T-helper 22 cell (primary cell): ENCODE measurements at places on chromosomes 2 and 18.

- DNase-seq = no peak
These were observed 20.1 kb upstream of the ROCK1 start for GRCh38 chr18:21131698-21132227.

- DNase-seq = no peak
These were observed 28.1 kb downstream of the CCDC68 start for GRCh38 chr18:54931152-54931551.

DNA sequence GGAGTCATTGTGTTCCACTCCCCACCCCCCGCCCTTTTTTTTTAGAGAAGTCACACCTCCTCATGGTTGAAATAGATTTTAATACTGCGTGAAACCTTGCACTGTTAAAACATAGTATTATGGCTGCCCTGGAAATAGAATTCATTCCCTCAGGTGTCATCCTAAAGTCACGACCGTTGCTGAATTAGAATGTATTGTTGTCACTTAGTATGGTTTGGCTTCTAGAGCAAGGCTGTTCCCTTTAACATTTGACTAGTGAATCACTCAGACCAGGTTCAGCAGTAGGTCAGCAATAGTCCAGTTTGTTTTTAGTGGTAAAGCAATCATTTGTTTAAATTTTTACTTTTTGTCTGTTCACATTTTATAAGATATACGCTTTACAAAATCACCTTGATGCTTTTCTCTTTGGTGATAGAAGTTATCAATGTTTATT, 1.2 kb downstream of the BABAM2 start:
- DNase-seq = no peak

- DNase-seq = no peak
These were observed 51.5 kb downstream of the PLEKHB2 start for GRCh38 chr2:131156452-131157149.

DNA sequence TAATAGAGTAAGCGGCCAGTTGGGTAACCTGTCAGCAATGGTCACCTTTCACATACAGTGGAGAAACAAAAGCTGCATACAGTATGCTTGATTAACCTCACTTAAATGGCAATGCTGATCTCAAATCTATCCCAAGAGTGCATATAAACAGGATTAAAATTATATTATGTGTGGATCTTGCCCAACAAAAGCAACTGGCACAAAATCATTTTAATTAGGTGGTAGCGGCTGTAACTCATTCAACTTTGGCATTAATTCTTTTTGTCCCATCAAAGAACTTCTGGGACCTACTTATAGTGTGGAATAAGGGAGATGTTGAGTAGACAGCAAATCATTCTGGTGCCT, 167.8 kb upstream of the VRK2 start:
- DNase-seq = no peak

- DNase-seq = no peak
These were observed 18.1 kb downstream of the SMAD2 start for GRCh38 chr18:47912343-47912742.

- DNase-seq = no peak
These were observed 127.4 kb downstream of the DPP4 start for GRCh38 chr2:161946489-161947107.

DNA sequence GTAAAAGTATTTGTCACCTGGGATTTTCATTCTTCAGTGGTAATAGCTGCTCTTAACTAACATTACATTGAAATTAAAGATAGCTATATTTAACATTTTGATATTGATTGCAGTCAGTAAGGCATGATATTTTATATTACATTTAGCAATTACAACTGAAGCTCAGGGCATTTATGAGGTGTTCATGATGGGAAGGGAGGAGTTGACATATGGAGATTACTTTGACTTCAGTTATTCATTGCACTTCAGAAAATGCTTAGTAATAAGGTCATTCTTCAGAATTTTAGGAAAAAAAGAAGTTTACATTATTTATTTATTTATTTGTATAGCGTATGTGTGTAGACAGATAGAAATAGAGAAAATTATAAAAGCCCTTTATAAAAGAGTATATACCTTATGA, 352.0 kb downstream of the GALNT13 start:
- no peak for DNase-seq

DNA sequence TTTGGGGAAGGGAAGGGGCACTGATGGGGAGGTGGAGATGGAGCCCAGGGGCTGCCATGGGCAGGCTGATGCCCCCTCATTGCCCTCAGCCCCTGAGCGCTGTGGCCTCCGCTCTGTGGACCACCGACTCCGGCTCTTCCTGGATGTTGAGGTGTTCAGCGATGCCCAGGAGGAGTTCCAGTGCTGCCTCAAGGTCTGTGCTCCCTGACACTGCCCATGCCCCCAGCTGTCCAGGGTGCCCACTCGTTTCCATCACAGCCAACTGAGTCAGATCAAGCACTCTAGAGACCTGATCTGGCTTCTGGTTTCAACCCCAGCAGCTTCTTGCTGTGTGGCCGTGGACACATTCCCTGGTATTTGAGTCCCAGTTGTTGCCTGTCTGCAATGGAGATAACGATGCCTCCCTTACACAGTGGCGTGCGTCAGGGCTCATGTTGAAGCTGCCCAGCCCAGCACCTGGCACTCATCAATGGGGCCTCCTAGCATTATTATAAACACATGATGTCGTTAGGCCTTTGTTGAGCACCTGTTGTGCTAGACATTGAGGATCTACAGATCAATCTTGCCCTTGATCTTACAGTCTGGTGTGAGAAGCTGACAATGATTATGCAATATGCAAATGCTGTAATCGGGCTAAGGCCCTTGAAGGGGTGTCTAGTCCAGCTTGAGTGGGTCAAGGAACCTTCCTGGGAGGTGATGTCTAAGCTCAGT, 14.4 kb downstream of the STK11IP start:
- DNase-seq = no peak

GRCh38 chr2:223613017-223613950, 11.1 kb upstream of the SCG2 start:
- no peak for DNase-seq

- DNase-seq = no peak
These were observed 12.9 kb downstream of the IL36B start for GRCh38 chr2:113039719-113040118.

DNA sequence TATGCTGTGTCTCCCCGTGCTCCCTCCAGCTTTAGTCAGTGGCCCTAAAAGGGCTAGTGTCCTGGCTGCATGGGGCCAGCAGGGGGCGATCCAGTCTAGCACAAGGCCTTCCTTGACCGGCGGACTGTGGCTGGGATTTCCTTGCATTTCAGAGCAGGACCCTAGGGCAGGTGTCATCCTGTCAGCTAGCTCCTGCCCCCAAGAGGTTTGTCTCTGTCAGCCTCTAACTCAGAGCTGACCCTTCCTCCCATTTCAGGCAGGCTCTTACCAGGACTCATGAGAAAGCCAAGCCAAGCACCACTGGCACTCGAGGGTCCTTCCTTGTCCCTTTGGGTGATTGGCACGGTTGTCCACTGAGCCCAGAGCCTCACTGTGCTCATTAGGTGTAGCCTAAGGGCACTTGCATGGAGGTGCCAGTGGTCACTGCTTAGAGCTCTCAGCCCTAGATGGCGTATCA, 140.3 kb downstream of the RPIA start:
- DNase-seq = no peak
